Activated CD8-positive, alpha-beta T cell treated with anti-CD3 and anti-CD28 coated beads for 36 hours (primary cell): ENCODE measurements at places on chromosomes 12 and 14. TPM values are rescaled to one million over a fixed set of nuclear protein-coding genes. Genes with fewer than 3 reads are reported as not detected.

FITM1 gene
- total RNA-seq, result 0.69 TPM

DNA sequence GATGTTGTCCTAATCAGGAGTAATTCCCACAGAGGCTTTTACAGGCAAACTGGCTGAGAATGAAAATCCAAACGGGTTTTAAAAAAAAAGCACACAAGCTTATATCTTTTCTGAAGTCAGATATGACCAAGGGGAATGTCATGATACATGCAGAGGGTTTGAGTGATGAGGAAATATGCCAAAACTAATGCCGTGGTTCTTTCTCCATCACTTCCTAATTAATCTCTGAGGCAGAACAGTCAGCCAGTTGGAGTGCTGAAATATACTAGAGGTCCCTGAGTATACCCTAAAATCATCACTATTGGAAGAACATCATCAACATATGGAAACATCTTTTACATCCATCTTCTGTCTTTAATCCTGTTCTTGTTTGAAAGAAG, 160.8 kb upstream of the FAR2 start:
- no peak for DNase-seq
- no peaks in the 10 kb centered on the region for H3K4me1 ChIP-seq
- no peaks in the 10 kb centered on the region for H3K36me3 ChIP-seq
- H3K27ac ChIP-seq, result no peak overlapping the region
- peaks cover 13% of the 10 kb centered on the region for H3K27me3 ChIP-seq
- H3K4me3 ChIP-seq, result no peak overlapping the region

- no peaks in the 10 kb centered on the region for H3K36me3 ChIP-seq
- H3K4me1 ChIP-seq, result no peaks in the 10 kb centered on the region
Measured at GRCh38 chr14:81946834-81947798, 413.5 kb upstream of the SEL1L start.

DNA sequence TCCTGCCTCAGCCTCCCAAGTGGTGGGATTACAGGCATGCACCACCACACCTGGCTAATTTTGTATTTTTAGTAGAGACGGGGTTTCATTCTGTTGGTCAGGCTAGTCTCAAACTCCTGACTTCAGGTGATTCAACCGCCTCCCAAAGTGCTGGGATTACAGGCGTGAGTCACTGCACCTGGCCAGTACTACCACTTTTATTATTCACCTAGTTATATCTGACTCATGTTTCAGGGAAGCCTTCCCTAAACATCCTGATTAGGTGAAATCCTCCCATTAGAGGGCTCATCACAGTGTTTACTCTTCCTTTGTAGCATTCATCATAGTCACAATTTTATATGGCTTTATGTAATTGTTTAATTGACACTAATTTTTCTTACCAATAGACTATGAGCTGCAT, 295.3 kb upstream of the SOX5 start:
- H3K36me3 ChIP-seq, result no peaks in the 10 kb centered on the region
- H3K4me1 ChIP-seq, result no peaks in the 10 kb centered on the region
- DNase-seq, result no peak
- no peaks in the 10 kb centered on the region for H3K27me3 ChIP-seq
